ENCODE measurements at places on chromosomes 11 and 22.

DNA sequence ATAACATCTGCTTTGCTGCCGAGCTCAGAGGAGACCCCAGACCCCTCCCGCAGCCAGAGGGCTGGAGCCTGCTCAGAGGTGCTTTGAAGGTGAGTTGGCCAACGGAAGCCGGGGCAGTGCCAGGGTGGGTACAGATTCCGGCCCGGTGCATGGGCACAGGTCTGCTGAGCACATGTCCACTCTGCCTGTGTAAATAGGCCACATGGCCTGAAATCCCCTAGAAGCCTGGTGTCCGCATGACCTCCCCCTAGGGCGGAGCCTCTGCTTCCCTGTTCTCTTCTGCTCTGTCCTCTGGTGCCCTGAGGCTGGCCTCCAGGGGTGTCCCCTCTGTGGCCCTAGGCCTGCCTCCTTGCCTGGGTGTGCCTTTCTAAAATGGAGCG, 19.6 kb upstream of the TXNRD2 start:
- DNase-seq, result no peak

DNA sequence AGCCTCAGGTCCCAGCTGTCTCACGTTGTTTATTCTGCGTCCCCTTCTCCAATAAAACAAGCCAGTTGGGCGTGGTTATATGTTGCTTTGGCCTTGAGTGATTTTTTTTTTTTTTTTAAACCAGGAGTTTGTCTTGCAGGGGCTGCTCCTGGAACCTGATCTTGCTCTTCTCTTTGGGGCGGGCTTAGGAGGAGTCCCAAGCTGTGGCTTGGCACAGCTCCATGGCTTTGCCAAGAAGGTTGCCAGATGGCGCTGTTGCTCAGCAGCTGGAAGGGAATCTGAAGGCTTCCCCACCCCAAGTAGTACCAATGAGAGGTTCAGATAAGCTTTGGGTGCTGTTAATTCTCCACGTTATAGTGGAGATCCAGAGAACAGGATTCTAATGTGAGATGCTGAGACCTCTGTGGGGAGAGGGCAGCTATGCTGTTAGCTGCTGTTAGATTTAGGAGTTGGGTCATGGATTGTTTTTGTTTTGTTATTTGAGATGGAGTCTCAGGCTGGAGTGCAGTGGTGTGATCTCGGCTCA, 2.0 kb upstream of the FERMT3 start:
- DNase-seq, result peak; percentile 69

DNA sequence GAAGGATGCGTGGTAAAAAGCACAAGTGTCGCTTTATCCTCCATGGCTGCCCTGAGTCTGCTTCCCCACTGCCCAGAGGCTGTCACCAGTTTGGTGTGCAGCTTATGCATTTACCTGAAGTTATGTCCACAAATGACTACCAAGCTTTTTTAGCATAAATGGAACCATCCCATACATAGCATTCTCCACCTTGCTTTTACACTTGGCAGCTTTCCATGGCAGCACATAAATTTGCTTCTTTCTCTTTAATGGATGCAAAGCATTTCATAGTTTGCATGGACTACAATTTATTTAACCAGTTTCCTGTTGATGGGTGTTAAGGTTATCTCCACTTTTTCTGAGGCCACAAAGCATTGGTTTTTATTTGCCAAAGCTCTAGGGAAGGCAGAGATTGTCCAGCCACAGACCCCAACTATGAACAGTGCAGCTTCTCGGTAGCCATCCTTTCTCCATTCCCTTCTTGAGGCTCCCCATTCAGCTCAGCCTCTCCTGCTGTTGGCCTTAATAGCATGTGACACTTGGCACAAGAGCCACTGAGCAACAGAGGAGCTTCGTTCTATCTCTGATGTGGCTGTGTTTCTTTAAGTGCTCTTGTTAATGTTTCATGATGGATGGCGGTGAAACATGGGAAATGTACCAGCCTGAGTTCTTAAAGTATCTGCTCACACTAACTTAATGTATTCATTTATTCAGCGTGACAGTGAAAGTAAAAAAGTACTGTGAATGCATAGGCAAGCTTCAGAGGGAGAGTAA, 59.8 kb upstream of the NAV2 start:
- no peak for DNase-seq

DNA sequence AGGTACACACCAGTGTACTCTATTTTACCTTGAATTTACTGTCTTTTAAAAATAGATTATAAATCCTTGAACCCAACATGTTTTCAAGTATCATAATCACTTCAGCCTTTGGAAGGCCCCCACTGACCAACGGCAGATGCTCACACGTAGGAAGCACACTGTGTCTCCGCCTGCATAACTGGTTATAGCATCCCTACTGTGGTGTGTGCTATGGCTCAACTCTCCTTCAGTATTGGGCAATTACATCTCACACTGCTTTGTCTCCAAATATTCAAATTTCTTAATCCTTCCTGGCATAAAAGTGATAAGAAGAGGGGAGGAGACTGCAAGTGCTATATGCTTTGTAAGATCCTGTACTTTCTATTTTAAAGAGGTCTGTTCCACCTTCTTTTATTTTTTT, 165.7 kb downstream of the CADM1 start:
- DNase-seq, result no peak

- DNase-seq, result peak; percentile 39
These were observed at the start of gene TCIRG1 for GRCh38 chr11:68038718-68039525. Gene TCIRG1 (plus strand): TSS chr11:68039025. CDS start chr11:68041272, 2,247 bp downstream.

DNA sequence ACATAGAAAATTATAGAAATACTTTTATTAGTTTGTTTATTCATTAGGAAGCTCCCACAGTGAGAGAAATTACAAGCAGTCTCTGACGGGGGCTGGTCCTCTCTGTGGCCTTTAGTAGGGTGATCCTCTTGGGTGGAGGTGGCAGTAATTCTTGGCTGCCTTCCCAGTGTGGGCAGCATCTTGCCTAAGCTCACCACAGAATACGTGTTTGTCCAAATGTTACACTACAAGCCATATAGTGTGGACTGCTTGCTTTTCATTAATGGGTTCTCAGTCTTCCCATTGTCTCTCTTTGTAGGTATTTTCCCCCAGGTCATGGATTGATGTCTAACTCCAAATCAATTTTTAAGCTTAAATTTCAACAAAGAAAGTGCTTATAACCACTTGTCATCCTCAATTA, 43.3 kb downstream of the ENDOD1 start:
- DNase-seq, result no peak

- DNase-seq, result no peak
These were observed 191.1 kb downstream of the NTM start for GRCh38 chr11:131561501-131561900.
